Neural progenitor cell (in vitro differentiated cells): ENCODE measurements at places on chromosomes 1 and 21. TPM values are rescaled to one million over a fixed set of nuclear protein-coding genes. Genes with fewer than 3 reads are reported as not detected.

- H3K4me1 ChIP-seq, result peaks cover 40% of the 10 kb centered on the region
- peaks cover 6% of the 10 kb centered on the region for H3K27me3 ChIP-seq
- H3K27ac ChIP-seq, result no peak overlapping the region
- no peaks in the 10 kb centered on the region for H3K36me3 ChIP-seq
- H3K4me3 ChIP-seq, result peak overlapping the region; percentile 17
These were observed 3.7 kb upstream of the SEMA4A start for GRCh38 chr1:156149374-156150332.

- peak; percentile 93 for DNase-seq
- peak overlapping the region; percentile 38 for H3K4me3 ChIP-seq
- H3K27ac ChIP-seq, result peak overlapping the region; percentile 95
These were observed 22.6 kb downstream of the BTG2 start for GRCh38 chr1:203327684-203328457.

The SPATA46 gene
- total RNA-seq, result not detected in 2 replicates

The YBX1 gene
- total RNA-seq, result 1,302 and 1,610 TPM in 2 replicates

The TFF2 gene
- total RNA-seq, result not detected in 2 replicates
